ENCODE measurements at places on chromosomes 6 and 20.

GRCh38 chr6:131652472-131652871 lies 15.4 kb downstream of the ENPP3 start:
- no peak for DNase-seq

GRCh38 chr6:68826501-68826900 lies 191.4 kb downstream of the ADGRB3 start:
- DNase-seq: no peak

DNA sequence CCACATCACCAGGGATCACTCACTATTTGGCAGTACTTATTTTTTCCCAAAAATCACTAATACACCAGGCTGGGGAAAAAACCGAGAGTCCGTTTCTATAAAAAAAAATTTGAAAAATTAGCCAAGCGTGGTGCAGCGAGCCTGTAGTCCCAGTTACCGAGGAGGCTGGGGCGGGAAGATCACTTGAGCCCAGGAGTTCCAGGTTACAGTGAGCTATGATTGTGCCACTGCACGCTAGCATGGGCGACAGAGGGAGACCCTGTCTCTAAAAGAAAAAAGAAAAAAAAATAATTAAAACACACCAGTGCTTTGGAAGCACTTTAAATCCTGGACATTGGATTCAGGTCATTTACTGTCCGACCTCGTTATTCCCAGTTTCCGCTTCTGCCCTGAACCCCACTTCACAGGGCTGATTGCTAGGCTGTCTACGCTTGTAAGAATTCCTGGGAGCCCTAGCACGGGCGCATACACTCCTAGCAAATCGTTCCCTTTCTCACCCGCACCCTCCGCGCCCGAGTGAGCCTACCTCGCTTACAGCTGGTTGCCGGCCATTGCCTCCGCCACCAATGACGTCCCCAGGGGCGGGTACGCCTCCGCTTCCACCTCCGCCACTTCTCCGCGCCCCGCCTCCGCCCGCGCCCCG lies at the start of gene TPMT:
Gene TPMT, minus strand, starts transcription at position 571 of the 643 bp plus-strand sequence. CDS start 5,950 bp downstream, outside the sequence.
- DNase-seq: no peak

DNA sequence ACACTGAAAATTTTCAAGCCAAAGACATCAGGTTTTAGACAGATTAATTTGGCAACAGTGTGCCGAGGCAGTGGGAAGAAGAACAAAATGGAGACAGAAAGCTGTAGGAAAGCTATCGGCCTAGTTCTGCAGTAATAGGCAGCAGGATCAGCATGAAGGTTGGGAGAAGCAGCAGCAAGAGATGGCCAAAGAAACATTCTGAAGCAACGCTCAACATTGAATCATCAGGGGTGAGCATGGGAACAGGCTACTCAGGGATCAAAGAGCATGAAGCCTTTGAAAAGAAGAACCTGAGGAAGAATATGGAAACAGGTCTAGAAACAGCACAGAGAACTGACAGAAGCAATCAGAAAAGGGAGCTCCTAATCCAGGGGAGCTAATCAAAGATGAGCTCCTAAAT lies 7.1 kb upstream of the DST start:
- no peak for DNase-seq

GRCh38 chr6:35203152-35203670 lies 10.5 kb upstream of the SCUBE3 start:
- no peak for DNase-seq

DNA sequence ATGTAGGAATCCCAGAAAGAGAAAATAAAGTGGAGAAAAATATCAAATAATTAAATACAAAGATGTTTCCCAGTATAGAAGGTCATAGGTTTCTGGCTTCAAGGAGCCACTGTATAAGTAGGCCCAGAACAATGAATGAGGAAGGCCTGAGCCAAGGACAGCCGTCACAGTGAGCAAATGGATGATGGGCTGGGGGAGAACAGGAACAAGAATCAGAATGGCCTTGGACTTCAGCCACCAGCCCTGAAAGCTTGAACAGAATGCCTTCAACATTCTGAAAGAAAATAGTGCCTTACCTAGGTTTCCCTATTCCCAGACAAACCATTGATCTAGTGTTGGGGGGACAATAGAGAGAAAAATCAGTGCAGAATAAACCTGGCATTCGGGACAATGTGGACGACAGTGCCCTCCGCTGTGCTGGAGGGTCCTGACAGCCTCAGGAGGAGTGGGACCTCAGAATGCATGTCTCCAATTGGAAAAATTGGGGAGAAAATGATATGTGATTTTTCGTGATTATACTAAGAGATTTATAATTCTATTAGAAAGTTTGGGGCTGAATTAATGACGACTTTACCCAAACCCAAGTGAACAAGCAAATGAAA lies 333.9 kb upstream of the AGPAT4 start:
- no peak for DNase-seq

GRCh38 chr6:128508588-128509296 lies 11.7 kb downstream of the PTPRK start:
- DNase-seq: no peak

- DNase-seq: no peak
These were observed 146.6 kb downstream of the BCAS1 start for GRCh38 chr20:53923566-53924369.

- DNase-seq: no peak
These were observed 120.8 kb downstream of the OR2B2 start for GRCh38 chr6:27791182-27791943.

GRCh38 chr6:62298745-62299392 lies 12.8 kb upstream of the KHDRBS2 start:
- no peak for DNase-seq

DNA sequence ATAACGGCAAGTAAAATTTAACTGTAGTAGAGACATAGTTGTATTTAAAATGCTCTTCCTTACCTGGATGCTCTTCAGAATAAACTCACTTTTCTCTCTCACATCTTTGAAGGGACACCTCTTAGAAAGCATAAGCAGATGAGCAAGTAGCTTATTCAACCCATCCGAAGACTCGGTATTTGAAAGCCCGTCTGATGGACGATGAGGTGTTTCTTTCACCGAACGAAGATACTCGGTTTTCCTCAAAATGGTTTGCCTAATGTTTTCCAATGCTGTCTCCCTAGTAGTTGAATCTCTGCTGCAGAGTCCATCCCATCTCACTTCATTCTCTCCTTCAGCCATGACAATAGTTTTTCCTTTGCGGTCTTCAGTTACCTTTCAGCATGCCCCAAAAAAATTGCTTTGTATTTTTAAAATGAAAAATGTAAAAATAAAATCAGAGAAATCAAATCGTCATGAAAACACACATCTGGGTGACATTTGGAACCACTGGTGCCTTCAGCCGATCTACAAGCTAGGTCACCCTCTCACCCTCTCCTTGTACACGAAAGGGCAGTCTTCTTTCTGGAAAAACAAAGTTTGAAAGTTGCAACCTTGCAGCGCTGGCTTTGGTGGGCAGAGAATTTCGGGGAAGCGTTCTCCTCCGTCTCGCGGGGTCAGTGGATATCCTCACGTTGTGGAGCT lies 772 bp downstream of the SESN1 start:
- no peak for DNase-seq

- no peak for DNase-seq
These were observed 66.1 kb downstream of the ADGB start for GRCh38 chr6:146664871-146665360.

DNA sequence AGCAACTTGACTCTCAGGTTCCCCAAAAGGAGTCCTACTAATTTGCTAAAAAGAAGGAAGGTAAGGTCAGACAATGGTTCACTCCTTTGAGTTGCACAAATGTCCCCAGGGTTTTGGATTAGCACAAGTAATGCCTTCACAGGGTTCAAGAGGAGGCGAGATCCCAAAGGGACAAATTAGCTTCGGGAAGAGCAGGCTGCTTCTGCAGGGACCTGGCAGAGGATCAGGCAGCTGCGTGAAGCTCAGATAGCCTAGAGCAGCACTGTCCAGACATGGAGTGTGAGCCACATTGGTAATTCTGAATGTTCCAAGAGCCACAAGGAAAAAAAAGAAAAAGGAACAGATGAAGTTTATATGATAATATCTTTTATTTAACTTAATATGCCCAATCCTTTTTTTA lies 115.4 kb downstream of the CFAP61 start:
- DNase-seq: no peak

DNA sequence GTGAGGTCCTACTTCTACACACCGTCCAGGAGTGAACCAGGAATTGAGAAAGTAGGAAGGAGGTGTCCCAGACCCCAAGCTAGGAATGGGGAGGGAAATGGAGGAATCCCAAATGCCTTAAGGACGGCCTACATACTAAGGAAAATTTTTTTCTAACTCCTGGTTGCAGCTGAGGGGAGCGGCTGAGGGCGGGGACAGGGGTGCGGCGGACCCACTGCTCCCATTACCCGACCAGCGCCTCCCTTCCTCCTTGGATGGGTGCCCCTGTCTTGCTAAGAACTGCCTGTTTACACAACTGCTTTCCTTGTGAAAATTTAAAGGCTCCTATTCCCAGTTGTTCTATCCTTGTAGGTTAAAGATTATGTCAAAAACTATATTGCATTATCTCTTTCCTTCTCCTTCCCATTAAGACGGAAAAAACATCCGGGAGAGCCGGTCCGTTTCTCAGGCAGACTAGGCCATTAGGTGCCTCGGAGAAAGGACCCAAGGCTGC lies 699 bp upstream of the HSPA1B start:
- DNase-seq: no peak

DNA sequence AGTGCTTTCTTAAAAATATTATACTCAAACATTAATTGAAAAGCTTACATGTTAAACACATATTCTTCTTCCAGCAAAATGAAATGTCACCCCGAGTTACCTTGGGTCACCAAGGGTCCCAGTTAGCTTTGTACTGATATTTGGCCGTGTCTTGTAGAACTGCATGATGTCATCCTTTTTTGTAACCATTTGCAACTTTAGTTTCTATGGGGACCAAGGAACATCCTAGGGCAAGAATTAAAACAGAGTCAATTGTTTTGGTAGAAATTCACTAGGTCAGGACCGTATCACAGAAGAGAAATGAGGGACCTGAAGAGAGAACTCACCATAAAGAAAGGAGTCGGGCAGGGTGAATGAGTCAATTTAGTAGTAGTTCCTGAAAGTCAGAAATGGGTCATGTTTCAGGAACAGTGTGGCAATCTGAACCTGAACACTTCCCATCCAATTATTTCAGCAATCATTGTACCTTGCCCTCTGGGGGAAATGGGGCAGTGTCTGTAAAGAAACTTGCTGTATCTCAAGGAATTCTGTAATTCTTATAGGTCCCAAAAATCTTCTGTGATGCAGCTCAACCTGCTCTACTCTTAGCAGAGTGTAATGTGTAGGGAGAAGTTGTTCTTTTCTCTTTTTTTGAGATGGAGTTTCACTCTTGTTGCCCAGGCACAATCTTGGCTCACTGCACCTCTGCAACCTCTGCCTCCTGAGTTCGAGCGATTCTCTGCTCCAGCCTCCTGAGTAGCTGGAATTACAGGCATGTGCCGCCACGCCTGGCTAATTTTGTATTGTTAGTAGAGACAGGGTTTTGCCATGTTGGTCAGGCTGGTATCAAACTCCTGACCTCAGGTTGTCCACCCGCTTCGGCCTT lies 5.3 kb upstream of the AKAP7 start:
- no peak for DNase-seq

DNA sequence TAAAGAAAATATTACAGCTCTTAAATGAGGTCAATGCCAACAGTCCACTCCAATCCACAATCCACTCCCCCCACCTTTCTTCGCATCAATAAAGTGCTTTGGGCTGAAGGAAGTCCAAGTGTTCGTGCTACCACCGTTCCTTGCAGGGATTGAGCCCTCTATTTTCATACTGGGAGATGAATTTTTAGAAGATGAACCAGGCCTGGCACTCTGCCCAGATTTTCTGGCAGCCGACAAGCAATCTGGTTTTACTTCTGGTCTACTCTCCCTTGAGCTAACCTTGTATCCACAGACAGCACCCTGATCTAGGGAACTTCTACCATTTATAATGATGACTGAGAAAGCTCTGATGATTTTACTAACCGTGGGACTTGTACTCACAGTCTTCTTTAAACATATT lies 72.3 kb downstream of the BTBD9 start:
- no peak for DNase-seq

- DNase-seq: no peak
These were observed 24.0 kb downstream of the REPS1 start for GRCh38 chr6:138964012-138964411.

DNA sequence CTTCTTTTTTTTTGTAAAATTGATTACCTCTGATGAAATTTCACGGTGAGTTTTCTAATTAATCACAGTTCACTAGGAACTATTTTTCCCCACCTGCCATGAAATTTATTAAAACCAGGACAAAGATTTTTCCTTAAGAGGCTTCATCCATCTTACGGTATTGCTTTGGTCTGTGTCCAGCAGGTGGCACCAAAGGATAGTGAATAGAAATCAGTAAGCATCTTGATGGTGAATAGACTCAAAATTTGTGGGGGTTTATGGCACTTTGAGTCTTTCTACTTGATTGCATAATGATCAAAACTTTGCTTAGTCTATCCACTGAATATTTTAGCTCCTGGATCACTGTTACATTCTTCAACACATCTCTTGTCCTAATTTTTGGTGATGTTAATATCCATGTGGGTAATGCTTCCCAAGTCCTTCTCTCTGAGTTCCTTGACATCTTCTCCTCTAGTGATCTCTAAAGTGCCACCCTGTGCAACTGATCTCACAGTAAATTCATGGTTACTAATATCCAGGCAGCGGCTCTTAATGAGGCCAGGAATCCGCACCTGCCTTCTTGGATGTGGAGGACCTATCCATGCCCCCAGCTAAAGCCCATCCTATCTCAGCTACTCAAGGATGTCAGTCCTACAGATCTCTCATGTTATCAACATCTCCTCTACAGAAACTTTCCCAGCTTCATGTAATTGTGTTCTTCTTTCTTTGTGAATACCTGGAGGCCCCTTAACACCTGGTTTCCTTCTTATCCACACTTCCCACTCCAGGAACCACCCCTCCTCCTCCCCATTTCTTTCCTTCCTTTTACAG lies 54.5 kb downstream of the STMND1 start:
- peak; percentile 53 for DNase-seq

- DNase-seq: no peak
These were observed 11.3 kb downstream of the PTPN1 start for GRCh38 chr20:50521221-50522052.

- no peak for DNase-seq
These were observed 1590.1 kb downstream of the HACE1 start for GRCh38 chr6:103269581-103269980.

- DNase-seq: no peak
These were observed 13.8 kb upstream of the PCK1 start for GRCh38 chr20:57546956-57547649.

GRCh38 chr6:144162977-144163376 lies 12.7 kb downstream of the STX11 start:
- no peak for DNase-seq

Measured in activated T-cell treated with anti-CD3 and anti-CD28 coated beads for 4 hours (primary cell).